ENCODE measurements at places on chromosomes 6 and 20.

DNA sequence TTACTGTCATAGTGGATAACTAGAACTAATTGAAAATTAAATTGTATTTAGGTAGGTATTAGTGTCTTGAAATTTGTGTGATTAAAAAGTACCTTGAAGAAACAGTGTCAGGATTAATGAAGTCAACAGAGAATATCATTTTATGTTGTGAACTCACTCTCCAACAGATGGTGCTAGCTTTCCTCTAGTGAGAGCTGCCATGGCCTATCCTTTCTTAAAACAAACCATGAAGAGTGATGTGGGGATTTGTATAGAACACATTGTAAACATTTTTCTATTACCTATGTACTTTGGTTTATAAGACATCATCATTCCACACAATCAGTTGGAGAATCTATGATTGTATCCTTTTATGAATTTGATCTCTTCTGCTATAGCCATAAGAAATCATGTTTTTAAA lies 4.8 kb upstream of the SRSF12 start:
- DNase-seq = peak; percentile 47

DNA sequence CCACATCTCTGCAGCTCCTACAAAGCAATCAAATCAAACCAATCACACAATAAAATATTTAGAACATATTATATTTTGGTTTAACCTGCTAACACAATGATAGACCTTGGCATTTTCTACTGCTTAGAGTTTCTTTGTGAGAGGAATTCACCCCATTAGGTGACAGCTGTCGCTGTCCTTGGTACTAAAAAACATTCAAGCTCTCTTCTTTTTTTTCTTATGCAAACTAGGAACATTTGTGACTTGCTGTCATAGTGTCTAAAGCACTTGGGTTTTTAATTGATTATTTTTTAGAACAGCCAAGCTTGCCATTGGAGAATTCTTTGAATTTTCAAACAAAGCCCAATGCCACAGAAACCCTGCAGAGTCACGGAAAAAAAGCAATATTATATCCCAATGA lies 46.4 kb downstream of the CNR1 start:
- DNase-seq = peak; percentile 4

DNA sequence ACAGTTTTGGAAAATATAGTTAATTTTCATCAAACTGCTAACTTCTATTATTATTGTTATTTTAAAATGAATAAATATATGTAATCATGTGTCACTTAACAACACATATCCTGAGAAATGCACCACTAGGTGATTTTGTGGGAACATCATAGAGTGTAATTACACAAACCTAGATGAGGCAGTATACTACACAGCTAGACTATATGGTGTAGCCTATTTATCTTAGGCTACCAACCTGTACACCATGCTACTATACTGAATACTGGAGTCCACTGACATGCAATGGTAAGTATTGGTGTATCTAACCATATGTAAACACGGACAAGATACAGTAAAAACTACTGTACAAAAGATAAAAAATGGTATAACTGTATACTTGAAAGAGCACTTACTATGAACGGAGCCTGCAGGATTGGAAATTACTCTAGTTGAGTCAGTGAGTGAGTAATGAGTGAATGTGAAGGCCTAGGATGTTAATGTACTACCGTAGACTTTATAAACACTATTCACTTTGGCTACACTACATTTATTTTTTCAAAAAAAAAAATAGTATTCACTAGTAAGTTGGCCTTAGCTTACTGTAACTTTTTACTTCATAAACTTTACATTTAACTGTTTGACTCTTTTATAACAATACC lies 72.4 kb downstream of the ASCC3 start:
- peak; percentile 6 for DNase-seq

DNA sequence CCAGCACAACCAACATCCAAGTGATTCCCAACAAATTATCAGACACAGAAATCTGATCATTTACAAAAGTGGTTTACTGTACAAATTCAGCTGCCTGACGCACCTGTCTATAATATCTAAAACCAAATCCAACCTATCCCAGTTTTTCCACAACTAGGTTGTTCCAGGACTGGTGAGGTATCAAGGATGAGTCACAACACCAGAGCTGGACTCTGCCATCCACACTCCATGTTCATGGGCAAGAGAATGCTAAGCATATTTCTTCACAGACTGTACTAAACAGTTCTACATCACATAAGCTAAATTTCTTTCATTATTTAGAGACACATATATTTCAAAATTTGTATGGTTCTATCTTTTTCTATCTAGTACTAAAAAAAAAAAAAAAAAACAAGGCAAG lies 141.6 kb downstream of the BTBD9 start:
- DNase-seq = no peak

DNA sequence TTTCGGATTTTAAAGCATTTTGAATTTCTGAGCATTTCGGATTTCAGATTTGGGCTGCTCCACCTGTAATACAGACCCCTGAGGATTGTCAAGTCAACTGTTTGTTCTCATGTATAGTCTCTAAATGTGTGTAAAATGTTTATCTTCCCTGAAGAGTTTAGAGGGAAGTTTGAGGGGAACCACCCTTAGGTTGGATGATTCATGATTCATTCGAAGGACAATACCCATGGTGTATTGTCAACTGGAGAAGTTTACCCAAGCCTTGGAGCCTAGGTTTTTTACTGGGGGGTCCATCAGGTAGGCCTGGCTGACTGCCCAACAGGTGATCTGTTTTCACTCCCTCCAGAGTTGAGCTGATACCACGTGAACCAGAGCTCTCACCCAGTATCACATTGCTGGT lies 18.9 kb downstream of the GSTA4 start:
- no peak for DNase-seq

GRCh38 chr6:52135217-52135616 lies 47.8 kb upstream of the PKHD1 start:
- no peak for DNase-seq

GRCh38 chr20:4795394-4795793 lies 73.7 kb downstream of the PRND start:
- DNase-seq = peak; percentile 72

DNA sequence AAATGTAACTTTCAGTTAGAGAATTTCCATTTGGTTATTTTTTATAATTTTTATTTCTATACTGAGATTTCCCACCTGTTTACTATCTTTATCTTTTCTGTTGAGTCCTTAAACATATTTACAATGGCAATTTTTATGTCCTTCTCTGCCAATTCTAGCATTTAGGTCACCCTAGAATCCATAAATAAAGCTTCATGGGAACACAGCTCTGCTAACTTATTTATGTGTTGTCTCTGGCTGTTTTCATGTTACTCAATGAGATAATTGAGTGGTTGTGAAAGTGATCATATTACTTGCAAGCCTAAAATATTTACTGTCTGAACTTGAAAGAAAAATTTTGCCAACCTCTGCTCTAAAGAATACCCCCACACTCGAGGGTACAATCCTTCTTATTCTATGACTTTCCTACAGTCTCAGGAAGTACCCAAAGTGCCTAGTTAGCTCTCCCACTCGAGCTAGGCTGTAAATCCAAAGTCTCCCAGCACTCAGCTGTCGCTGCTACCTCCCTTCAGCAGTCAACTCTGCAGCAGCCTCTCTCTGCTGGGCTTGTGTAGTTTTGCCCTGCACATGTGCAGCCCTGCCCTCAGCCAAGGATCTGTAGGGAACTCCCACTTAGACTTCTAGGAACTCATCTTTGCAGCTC lies 53.5 kb upstream of the GCLC start:
- DNase-seq = no peak

- DNase-seq = peak; percentile 50
These were observed 53.5 kb downstream of the PXDC1 start for GRCh38 chr6:3698021-3698420.

GRCh38 chr6:28900577-28901256 lies 23.1 kb downstream of the TRIM27 start:
- no peak for DNase-seq

DNA sequence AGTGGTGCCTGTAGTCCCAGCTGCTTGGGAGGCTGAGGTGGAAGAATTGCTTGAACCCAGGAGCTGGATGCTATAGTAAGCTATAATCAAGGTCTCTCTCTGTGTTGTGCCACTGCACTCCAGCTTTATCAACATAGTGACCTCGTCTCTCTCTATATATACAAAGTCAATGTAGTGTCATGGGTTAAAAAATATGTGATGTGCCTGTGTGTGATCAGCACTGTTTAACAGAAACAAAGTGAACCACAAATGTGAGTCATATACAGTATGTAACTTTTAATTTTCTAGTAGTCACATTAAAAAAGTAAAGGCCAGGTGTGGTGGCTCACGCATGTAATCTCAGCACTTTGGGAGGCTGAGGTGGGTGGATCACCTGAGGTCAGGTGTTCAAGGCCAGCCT lies 85.3 kb upstream of the RNF24 start:
- no peak for DNase-seq

GRCh38 chr20:63843778-63844177 lies 12.7 kb upstream of the ZBTB46 start:
- DNase-seq = no peak

GRCh38 chr6:46367354-46368168 lies 123.7 kb downstream of the RCAN2 start:
- DNase-seq = no peak

DNA sequence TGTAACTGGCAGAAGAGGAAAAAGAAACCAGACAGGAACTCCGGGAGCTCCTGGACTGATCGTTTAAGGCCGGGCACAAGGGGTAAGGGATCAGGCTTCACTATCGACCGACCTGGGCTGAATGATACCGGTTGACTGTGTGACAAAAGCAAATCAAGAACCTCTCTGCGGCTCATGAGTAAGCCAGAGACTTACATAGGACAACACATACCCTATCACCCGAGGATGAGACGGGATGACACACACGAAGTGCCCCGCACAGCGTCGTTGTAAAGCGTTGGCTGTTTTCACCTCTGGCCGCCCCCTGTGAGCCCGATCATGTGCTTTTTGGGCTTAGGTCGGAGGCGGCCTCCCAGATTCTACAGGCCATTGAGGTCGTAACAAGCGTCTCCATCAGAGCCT lies 695 bp upstream of the TGIF2 start:
- peak; percentile 22 for DNase-seq

DNA sequence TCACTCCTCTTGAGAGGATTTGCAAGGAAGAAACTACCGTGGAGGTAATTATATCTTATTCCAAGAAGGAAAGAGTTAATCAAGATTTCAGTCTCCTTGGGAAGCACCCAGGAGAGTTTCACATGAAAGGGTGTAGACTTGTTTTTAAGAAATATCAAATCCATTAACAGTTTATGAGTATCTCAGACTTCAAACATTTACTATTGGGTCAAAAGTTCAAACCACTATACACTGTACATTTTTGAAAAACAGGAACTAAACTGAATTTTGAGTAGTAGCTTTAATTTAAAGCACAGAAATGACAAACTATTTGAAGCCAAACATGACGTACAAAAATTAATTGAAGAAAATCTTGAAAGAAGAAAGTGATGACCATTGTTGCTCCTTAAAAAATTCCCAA lies 164.0 kb downstream of the FOXC1 start:
- no peak for DNase-seq

DNA sequence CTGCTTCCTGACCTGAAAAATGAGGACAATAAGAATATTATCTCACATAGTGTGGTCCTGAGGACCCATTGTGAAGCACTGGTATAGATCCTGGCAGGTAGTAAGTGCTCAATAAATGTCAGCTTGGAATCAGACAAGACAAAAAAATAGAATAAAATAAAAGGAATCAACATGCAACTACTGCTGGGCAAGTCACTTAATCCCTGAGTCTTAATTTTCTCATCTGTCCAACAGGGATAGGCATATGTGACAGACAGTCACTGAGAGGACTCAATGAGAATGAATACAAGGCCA lies 38.0 kb upstream of the PIM1 start:
- no peak for DNase-seq

DNA sequence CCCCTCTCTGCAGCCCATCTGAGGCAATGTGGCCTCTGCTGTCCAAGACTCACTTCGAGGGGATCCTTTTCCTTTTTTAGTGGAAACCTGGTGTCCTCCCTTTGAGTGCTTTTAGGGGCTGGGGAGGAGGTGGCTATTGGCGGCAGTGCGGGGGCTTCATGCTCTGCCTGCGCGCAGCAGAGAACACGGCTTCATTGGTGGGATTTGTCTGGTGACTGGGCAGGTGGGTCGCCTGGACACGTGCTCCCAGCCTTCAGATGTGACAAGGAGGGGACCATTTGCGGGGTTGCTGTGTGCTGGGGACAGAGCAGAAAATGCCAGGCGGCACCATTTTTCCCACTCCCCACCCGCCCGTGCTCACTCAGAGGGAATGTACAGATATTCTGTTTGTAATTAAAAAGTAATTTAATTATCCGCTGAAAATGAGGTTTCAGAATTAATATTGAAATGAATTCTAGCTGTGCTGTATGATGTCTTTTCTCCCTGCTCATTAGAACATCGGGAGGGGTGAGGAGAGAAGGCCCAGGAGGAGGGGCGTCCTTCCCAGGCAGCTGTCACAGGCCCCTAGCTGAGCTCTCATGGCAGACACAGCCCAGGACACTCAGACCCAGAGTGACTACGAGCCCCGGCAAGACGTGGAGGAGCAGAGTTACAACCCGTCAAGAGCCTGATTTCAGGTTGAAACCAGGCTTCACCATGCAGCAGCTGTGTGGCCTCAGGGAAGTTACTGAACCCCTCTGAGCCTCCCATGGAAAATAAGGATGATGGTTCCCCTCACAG lies 417.2 kb upstream of the SULF2 start:
- DNase-seq = no peak

DNA sequence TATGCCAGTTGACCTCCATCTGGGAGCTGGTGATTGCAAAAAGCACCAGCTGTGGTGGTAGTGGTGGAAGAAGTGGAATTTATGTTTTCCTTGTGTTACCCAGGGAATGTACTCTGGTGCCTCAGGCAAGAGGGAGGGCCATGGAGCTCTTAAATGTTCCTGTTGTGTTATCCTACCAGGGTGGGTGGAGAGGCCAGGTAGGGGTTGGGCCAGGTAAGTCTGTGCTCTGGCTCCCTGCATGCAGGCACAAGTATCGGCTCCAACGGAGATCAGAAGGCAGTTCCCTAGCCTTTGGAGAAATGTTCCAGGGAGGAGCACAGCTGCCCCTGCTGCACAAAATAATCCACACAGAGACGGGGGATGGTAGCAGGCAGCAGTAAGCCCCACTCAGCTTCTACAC lies 419.3 kb upstream of the EYS start:
- DNase-seq = no peak

GRCh38 chr6:162389343-162390085 lies 338.1 kb downstream of the PRKN start:
- DNase-seq = no peak

DNA sequence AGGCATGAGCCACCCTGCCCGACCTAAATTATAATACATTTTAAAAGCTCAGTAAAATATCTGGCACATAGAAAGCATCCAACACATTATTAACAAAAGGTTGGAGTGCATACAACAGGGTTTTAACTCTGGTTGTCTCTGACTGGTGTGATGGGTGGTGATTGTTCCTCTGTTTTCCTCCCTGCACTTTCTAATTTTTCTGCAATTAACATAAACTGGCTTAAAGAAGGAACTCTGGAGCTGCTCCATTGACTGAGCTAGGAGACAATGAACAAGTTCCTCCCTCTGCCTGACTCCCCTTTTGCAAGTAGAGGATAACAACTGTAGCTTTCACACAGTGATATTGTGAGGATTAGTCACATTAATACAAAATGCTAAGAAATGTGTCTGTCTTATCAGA lies 48.5 kb upstream of the SIRPG start:
- no peak for DNase-seq

GRCh38 chr6:19602434-19603013 lies 234.6 kb upstream of the ID4 start:
- DNase-seq = no peak
